Tongue (tissue), 3 donors: ENCODE measurements at places on chromosomes 16 and 17.

- DNase-seq = no peak
These were observed 544.5 kb downstream of the NPIPA7 start for GRCh38 chr16:16923479-16923878.

GRCh38 chr16:89601906-89602272 lies 11.6 kb upstream of the DPEP1 start:
- DNase-seq = no peak

GRCh38 chr16:83705856-83706255 lies 101.9 kb upstream of the HSBP1 start:
- no peak for DNase-seq

DNA sequence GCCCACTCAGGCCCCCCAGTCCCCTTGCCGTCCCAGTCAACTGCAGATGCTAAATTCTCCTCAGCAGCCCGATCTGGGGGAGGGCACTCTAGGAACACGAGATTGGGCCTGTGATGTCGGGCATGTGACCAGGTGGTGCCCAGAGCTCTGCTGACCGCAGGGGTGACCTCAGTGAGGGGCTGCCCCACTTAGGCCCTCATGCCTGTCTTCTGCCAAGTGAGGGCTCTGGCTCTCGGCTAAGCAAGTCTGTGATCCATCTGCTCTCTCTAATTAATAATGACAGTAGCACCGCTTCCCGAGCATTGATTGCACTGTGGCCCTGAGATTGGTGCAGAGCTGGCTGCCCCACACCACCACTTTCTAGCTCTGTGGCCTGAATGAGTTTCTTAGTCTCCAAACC lies 138.8 kb downstream of the MRM1 start:
- no peak for DNase-seq

- DNase-seq = no peak
These were observed 75.4 kb upstream of the CHMP6 start for GRCh38 chr17:80916246-80916645.

GRCh38 chr17:79469646-79470045 lies 141.2 kb downstream of the RBFOX3 start:
- DNase-seq = no peak

- no peak for DNase-seq
These were observed 1.0 kb downstream of the MYOCD start for GRCh38 chr17:12666718-12667117.
